Vagina (tissue), 2 donors: ENCODE measurements at places on chromosomes 2 and 18. TPM values are rescaled to one million over a fixed set of nuclear protein-coding genes. Genes with fewer than 3 reads are reported as not detected.
A peak's percentile ranks its signal among the peaks of the same experiment; 100 is the strongest.

RRM2 gene
- 11.0 TPM for total RNA-seq

SMYD1 gene
- total RNA-seq, result not detected

GRCh38 chr18:59707306-59707705 is 10.1 kb upstream of the CCBE1 start:
- no peak overlapping the region for H3K4me3 ChIP-seq
- no peak for DNase-seq
- H3K27me3 ChIP-seq, result no peaks in the 10 kb centered on the region
- no peaks in the 10 kb centered on the region for H3K4me1 ChIP-seq
- H3K36me3 ChIP-seq, result no peaks in the 10 kb centered on the region
- H3K27ac ChIP-seq, result no peak overlapping the region

GRCh38 chr18:34039201-34039600 is 185.5 kb downstream of the NOL4 start:
- no peak overlapping the region for H3K27ac ChIP-seq
- H3K4me1 ChIP-seq, result no peaks in the 10 kb centered on the region
- DNase-seq, result no peak
- no peaks in the 10 kb centered on the region for H3K36me3 ChIP-seq
- H3K27me3 ChIP-seq, result no peaks in the 10 kb centered on the region

DNA sequence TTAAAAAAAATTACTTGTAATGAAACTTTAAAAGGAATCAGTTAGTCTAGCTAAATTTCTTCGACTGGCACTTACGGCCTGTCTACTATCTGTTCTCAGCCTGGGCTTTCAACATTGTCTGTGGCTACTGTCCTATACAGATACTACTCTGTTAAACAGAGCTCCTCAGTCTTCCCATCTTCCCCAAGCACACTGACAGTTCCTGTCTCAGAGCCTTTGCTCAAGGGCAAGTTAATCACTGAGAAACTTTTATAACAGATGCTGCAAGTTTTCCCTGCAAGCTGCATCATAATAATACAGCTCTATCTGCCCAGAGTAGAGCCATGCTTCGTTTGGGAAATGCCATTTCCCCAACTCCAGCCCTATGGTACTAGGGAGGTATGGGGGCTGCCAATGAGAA is 11.3 kb upstream of the YPEL5 start:
- no peaks in the 10 kb centered on the region for H3K36me3 ChIP-seq
- H3K4me1 ChIP-seq, result no peaks in the 10 kb centered on the region
- H3K4me3 ChIP-seq, result no peak overlapping the region
- no peak overlapping the region for H3K27ac ChIP-seq

GRCh38 chr2:10162586-10163497 is 40.3 kb downstream of the RRM2 start:
- H3K36me3 ChIP-seq, result no peaks in the 10 kb centered on the region
- no peak for DNase-seq
- H3K4me1 ChIP-seq, result no peaks in the 10 kb centered on the region
- H3K27me3 ChIP-seq, result no peaks in the 10 kb centered on the region
- no peak overlapping the region for H3K27ac ChIP-seq
- no peak overlapping the region for H3K4me3 ChIP-seq

DNA sequence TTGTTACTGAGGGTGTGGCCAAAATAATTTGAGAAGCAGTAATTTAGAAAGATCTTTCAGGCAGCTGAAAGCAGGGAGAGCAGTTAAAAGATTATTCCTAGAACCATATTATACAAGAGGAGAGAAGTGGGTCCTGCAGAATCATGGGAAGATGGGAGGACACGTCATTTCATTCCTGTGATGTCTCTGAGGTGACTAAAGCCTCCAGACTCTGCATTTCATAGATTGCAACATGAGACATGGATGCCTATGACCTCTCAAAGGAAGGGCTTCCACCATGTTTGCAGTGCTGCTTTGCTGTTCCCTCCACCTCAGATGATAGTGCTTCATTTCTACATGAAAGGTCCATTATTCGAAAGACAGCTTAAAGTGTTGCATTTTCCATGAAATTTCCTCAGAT is 788.4 kb downstream of the TSN start:
- H3K4me3 ChIP-seq, result no peak overlapping the region
- H3K4me1 ChIP-seq, result no peaks in the 10 kb centered on the region
- DNase-seq, result no peak
- H3K27me3 ChIP-seq, result no peaks in the 10 kb centered on the region

DNA sequence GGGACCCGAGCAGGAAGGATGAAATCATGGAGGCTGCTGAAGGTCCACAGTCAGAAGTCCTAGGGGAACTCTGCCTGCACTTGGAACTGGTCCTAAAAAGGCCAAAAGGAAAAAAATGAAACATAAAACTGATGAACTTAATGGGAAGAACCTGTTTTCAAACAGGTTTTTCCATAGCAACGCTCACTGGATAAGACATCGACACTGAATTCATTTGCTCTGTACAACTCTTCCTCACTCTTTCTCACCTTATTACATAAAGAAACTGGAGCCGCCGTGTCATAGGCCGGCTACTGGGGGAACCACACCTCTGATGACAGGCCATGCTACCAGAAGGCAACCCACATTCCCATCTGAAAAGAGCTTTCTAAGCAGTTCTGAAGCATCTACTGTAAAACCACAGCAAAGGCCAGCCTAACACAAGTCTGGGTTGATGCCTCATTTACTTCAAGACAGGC is 83.6 kb downstream of the FARSB start:
- DNase-seq, result no peak
- H3K4me1 ChIP-seq, result peaks cover 17% of the 10 kb centered on the region
- H3K36me3 ChIP-seq, result no peaks in the 10 kb centered on the region
- H3K27ac ChIP-seq, result peak overlapping the region; percentile 18
- no peaks in the 10 kb centered on the region for H3K27me3 ChIP-seq

DNA sequence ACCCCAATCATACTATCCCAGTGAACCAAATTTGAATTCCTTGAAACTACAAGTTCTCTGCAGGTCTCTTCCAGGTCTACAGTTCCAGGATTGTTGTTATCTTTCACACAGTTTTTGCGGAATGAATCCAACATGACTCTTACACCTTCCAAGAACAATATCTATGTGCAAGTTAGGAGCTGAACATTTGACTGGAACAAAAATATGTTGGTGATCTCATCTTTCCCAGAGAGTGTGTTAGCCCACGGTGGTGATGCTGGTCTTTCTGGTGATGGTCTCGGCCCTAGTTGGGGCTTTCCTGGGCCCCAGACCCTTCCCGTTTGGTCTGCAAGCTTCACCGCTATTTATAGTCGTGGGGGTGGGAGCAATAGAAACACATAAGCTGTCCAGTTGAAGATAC is 173.7 kb downstream of the TPGS2 start:
- no peak for DNase-seq
- no peaks in the 10 kb centered on the region for H3K27me3 ChIP-seq
- H3K4me1 ChIP-seq, result no peaks in the 10 kb centered on the region
- no peak overlapping the region for H3K27ac ChIP-seq
- no peaks in the 10 kb centered on the region for H3K36me3 ChIP-seq

DNA sequence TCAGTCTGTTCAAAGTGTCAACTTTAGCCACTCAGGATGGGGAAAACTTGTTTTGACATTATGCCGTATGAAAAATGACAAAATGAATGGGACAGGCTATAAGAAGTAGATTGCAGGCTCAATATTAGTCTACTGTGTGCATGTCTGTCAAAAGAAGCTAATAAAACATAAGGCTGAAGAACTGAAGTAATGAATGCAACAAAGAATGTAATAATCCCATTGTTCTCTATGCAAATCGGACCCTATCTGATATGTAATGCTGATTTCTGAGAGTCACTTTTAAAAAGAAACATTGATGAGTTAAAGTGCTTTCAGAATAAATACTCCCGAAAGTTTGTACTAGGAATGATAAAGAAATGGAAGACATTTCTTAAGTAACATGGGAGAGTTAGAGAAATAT is 172.2 kb downstream of the DLGAP1 start:
- no peaks in the 10 kb centered on the region for H3K4me1 ChIP-seq
- no peaks in the 10 kb centered on the region for H3K36me3 ChIP-seq
- no peak overlapping the region for H3K27ac ChIP-seq
- no peak for DNase-seq
- H3K4me3 ChIP-seq, result no peak overlapping the region

DNA sequence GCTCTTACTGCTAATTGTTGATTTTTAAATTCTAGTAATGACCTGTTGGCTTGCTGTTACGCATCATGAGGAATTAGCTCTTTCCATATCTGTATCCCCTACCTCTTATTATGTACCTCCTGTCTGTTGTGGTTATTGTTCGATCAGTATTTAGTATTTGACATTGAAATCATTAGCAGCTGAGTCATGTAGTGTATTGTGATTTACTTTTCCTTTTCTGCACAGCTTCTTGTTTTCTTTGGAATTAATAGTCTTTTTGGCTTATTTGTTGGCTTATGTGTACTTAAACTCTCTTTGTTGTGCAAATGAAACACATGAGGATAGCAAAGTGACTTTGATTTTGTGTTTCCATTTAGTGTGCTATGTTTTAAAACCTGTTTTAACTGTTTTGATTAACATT is 4.3 kb downstream of the EPB41L5 start:
- no peak for DNase-seq
- no peaks in the 10 kb centered on the region for H3K27me3 ChIP-seq
- H3K4me1 ChIP-seq, result peaks cover 13% of the 10 kb centered on the region
- H3K4me3 ChIP-seq, result no peak overlapping the region
- H3K27ac ChIP-seq, result no peak overlapping the region
- H3K36me3 ChIP-seq, result no peaks in the 10 kb centered on the region

- no peaks in the 10 kb centered on the region for H3K27me3 ChIP-seq
- no peak overlapping the region for H3K27ac ChIP-seq
- no peaks in the 10 kb centered on the region for H3K4me1 ChIP-seq
- no peak overlapping the region for H3K4me3 ChIP-seq
- H3K36me3 ChIP-seq, result no peaks in the 10 kb centered on the region
- peak; percentile 43 for DNase-seq
These were observed 84.1 kb downstream of the CAPN13 start for GRCh38 chr2:30722936-30723725.

ITPRIPL1 gene
- total RNA-seq, result 1.5 TPM

- H3K36me3 ChIP-seq, result no peaks in the 10 kb centered on the region
- no peaks in the 10 kb centered on the region for H3K4me1 ChIP-seq
- no peaks in the 10 kb centered on the region for H3K27me3 ChIP-seq
- H3K27ac ChIP-seq, result no peak overlapping the region
- no peak for DNase-seq
- H3K4me3 ChIP-seq, result no peak overlapping the region
These were observed 78.1 kb downstream of the HNRNPLL start for GRCh38 chr2:38524580-38524979.

- H3K4me3 ChIP-seq, result no peak overlapping the region
- no peaks in the 10 kb centered on the region for H3K27me3 ChIP-seq
- peaks cover 23% of the 10 kb centered on the region for H3K4me1 ChIP-seq
- H3K36me3 ChIP-seq, result no peaks in the 10 kb centered on the region
- no peak for DNase-seq
These were observed 5.2 kb downstream of the D2HGDH start for GRCh38 chr2:241739651-241740050.

LCT gene
- not detected for total RNA-seq

DNA sequence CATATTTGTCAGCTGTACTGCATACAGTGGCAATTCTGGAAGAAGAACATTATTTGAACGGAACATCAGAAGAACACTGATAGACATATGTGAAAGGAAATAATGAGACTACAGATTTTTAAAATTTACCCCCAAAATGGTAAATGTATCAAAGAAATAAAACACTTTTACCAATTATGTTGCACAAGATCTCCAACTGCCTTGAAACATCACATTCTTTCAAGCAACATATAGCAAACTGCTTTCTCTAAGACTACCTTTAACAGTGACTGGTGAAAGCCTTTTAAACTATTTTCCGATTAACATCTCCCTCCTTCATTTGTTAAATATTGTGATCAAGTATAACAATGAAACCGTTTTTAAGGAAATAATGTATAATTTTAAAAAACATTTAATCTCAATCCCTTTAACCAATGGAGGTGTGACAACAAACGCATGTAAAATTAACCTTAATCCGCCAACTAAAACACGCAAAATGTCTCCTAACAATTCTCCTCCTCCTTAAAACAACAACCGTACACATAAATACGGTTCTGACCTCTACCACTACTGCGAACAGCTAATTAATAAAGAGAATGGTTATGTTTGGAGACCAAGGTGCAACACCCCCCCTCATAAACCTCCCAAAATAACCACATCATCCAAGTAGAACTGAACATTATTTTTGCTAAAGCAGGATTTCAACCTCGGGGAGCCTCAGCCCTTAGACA is 2.4 kb downstream of the FBXO11 start:
- no peak for DNase-seq
- peaks cover 46% of the 10 kb centered on the region for H3K4me1 ChIP-seq
- peak overlapping the region; percentile 99 for H3K27ac ChIP-seq
- peak overlapping the region; percentile 97 for H3K4me3 ChIP-seq
- H3K27me3 ChIP-seq, result no peaks in the 10 kb centered on the region

DNA sequence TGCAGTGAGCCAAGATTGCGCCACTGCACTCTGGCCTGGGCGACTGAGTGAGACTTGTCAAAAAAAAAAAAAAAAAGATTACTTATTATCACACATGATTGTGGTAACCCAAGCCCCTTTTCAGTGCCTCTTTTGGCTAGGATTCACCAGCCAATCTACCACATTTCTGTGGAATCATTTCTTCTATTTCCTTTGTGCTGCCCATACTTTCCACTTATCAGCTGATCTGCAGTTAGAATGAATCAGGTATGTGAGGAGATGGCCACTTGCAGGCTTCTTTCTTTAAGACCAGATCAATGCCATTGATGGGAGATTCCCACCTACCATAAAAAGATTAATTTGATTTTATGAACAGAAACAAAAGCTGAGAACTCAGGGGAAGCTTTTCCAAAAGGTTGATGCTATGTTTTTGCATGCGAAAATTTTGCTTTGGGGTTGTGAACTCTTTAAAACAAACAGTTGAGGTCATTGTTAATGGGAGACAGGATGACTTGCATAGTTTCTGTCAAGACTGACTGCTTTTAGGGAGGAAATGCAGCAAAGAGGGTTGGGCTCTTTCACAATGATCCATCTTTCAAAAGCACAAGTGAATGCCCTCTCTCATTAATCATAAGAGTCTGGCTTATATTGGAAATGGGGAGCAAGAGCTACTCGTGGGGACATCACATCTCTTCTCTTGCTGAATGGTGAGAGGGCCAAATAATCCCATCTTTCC is 66.9 kb upstream of the CYP26B1 start:
- DNase-seq, result no peak
- H3K4me3 ChIP-seq, result no peak overlapping the region
- H3K4me1 ChIP-seq, result peaks cover 21% of the 10 kb centered on the region
- no peaks in the 10 kb centered on the region for H3K36me3 ChIP-seq
- H3K27me3 ChIP-seq, result no peaks in the 10 kb centered on the region
- H3K27ac ChIP-seq, result no peak overlapping the region

GRCh38 chr2:16526193-16526592 is 139.4 kb downstream of the CYRIA start:
- no peak overlapping the region for H3K27ac ChIP-seq
- no peak for DNase-seq
- no peaks in the 10 kb centered on the region for H3K27me3 ChIP-seq
- H3K4me3 ChIP-seq, result no peak overlapping the region

CHRNG gene
- not detected for total RNA-seq

- no peaks in the 10 kb centered on the region for H3K27me3 ChIP-seq
- H3K4me3 ChIP-seq, result no peak overlapping the region
- no peak overlapping the region for H3K27ac ChIP-seq
- DNase-seq, result no peak
These were observed 228.0 kb upstream of the MEX3C start for GRCh38 chr18:51425475-51425874.

GRCh38 chr18:75346671-75347070 is 80.8 kb downstream of the SMIM21 start:
- H3K36me3 ChIP-seq, result no peaks in the 10 kb centered on the region
- H3K4me1 ChIP-seq, result no peaks in the 10 kb centered on the region
- H3K27me3 ChIP-seq, result no peaks in the 10 kb centered on the region
- no peak for DNase-seq
- no peak overlapping the region for H3K4me3 ChIP-seq
- no peak overlapping the region for H3K27ac ChIP-seq

- peak overlapping the region; percentile 74 for H3K27ac ChIP-seq
- H3K4me1 ChIP-seq, result peaks cover 6% of the 10 kb centered on the region
- DNase-seq, result no peak
- no peak overlapping the region for H3K4me3 ChIP-seq
- H3K36me3 ChIP-seq, result no peaks in the 10 kb centered on the region
- no peaks in the 10 kb centered on the region for H3K27me3 ChIP-seq
These were observed 77.2 kb downstream of the TCF4 start for GRCh38 chr18:55510809-55511208.
